ENCODE measurements at places on chromosomes 6 and 20.

GRCh38 chr6:39681674-39682121 lies 43.5 kb downstream of the KIF6 start:
- DNase-seq = no peak

DNA sequence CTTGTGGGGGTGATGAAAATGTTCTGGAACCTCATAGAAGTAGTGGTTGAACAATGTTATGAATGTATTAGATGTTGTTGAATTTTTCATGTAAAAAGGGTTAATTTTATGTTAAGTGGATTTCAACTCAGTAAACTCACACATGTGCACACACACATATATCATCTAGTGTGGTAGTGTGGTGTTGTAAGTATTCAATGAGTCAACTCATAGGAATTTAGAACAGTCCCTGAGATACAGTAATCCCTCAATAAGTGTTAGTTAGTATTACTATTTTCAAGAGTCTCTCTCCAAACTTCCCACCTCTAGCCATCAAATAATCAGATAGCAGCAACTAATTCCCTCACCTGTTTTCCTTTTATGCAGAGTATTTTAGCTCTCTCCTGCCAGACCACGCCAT lies 563.1 kb upstream of the JARID2 start:
- DNase-seq = no peak

DNA sequence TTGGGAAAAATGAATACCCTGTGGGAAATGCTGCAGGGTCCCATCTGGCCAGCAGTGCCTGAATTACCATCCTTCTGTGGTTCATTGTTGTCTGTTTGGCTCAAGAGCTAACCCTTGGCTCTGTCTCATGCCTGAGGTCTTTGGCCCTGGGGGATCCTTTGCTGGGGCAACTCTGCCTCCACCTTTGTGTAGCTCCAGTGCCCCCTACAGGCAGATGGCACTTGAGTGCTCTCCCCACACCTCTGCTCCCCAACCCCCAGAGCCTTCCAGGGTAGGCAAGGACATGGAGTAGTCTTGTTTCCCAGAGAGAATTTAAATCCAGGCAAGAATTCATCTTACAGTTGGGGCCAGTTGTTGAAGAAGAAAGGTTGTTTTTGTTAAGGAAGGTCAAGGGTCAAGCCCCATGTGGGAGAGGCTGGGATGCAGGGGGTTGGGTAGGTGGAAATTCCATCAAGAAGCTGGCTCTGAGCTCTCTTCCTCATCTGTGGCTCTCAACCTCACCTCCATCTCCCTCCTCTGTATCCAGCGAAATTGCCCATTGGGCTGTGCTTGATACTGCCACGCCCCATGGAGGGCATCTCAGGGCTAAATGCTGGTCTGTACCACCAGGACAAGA lies 44.2 kb downstream of the ZNF831 start:
- no peak for DNase-seq

- DNase-seq = no peak
These were observed 181.8 kb upstream of the PDE10A start for GRCh38 chr6:165844801-165845364.

DNA sequence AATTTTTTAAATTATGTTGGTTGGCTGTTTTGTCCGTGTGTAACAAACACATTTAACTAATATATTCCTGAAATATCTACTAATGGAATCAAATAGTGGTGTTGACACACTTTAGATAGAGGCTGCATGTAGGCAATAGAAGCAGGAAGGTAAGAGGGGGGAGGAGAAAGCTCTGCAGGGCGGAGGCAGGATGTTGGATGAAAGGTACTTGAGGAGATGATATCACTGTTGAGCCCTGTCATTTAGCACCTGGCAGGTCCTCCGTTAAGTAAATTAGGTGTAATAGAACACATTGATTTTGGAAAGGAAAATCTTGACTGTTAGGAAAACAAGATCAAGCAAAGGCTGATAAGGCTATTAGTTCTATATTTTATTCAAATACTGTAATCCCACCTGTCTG lies 618.7 kb downstream of the PKHD1 start:
- no peak for DNase-seq

DNA sequence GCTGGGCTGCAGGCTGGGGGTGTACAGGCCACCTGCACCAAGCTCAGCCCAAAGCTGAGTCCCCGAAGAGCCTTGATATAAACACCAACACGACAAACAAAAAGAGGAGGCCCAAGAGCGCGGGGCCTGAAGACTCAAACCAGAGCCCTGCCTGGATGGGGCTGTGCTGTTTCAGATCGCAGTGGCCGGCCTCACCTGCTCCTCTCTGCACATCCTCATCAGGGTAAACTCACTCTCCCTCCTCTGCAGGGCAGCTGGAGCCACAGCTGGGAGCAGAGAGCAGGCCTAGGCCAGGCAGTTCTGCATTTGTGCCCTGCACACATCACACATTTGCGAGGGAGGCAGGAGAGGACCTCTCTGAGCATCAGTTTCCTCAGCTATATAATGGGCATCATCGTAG lies 3.7 kb upstream of the RBM38 start:
- DNase-seq = no peak

DNA sequence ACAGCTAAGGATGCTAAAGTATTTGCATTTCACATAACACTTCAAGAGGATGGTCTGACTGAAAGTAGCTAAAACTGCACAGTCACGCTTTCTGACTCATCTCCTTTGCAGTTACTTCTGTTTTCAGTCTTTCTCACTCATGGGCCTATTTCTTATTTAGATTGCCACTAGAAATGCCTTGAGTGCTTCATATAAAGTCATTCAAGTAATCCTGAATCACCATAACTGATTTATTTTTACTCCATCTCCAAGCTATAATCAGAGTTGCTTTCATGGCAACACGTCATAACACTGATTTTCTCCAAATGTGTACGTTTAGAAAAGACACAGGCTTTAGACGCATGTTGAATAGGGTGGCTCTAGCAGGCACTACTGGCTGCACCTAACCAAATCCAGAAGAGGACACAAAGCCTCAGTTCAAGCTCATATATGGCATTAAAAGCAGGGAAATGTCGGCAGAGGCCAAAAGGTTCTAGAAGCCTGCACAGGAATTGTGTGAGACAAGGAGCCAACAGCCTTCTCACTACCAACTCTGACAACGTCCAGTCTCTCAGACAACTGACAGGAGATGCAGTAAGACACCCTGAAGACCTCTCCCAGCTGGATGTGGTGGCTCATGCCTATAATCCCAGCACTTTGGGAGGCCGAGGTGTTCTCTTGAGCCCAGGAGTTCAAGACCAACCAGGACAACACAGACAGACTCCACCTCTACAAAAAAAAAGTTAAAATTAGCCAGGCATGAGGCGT lies 64.1 kb upstream of the BEND6 start:
- no peak for DNase-seq

Data from NCI-H1092 treated with DMSO at 0.1 percent for 48 hours (cell line).